ENCODE measurements at places on chromosomes 16 and 17. TPM values are rescaled to one million over a fixed set of nuclear protein-coding genes. Genes with fewer than 3 reads are reported as not detected.

PRSS21 gene
- not detected for total RNA-seq

RAPGEFL1 gene
- total RNA-seq = 12.2 TPM

PROCA1 gene
- total RNA-seq = 19.4 TPM

ATF7IP2 gene
- 26.0 TPM for total RNA-seq

OR2C1 gene
- not detected for total RNA-seq

NAGS gene
- total RNA-seq = 6.1 TPM

DNA sequence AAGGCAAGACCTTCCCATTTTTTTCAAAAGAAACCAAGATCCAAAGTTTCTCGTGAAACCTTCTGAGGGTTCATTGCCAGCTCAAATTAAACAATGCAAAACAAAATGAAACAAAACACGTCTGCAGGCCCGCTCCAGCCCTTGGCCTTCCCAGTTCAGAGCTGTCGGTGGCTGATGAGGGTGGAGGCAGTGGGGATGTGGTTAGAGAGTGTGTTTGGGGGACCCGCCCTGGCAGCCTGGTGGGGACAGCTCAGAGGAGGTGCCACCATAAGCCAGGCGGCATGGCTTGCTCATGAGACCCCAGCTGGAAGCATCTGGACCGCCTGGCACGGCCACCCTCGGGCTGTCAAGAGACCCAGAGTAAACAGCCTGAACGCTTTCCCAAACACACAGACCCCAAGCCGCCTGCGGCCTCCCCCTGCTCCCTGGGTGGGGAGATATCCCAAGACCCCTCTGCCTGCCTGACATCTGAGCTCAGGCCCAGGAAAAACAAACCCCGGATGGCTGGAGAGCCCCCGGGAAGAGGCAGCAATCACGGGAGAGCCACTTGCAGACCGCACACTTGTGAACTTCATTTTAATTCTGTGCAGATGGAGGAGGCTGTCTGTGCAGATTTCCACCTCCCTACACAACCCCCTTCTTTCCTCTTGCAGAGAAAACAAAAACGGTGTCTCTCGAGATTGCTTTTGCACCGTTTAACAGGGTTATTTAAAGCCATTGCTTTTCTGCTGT lies 35.4 kb upstream of the LITAF start:
- no peak for DNase-seq

- no peak for DNase-seq
These were observed 967 bp upstream of the CDH15 start for GRCh38 chr16:89170346-89171215.

- no peak for DNase-seq
These were observed 16.3 kb downstream of the LIG3 start for GRCh38 chr17:34996422-34997285.

DNA sequence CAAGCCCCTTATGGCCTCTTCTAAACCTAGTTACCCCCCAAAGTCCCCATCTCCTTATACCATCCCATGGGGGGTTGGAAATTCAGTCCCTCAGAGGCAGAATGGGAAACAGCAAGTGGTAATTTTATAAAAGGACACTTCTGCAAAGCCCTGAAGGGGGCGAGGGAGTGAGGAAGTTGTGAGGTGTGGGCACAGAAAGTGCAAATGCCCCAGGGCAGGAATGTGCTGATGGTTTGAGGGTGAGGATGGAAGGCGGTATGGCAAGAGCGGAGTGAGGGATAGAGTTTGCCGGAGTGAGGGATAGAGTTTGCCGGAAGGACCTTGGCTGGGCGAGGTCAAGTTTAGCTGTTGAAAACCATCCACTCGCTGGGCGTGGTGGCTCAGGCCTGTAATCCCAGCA lies 52.7 kb downstream of the HAPSTR1 start:
- DNase-seq = no peak

- DNase-seq = no peak
These were observed 83.9 kb upstream of the CIBAR2 start for GRCh38 chr16:85195900-85196772.
